ENCODE measurements at places on chromosomes 12 and 14.
A peak's percentile ranks its signal among the peaks of the same experiment; 100 is the strongest.

DNA sequence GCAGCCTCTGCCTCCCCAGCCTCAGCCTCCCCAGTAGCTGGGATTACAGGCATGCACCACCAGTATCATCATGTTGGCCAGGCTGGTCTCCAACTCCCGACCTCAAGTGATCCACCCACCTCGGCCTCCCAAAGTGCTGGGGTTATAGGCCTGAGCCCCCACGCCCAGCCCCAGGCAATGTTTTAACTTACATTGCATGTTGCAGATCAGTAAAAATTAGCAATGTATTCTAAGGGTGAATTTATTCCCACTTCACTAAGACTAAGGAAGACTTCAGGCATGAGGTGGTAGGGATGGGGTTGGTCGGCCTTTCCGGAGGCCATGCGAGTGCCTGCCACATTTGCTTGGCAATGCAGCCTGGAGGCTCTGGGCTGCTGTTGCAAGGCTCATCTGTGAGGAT, 66.8 kb upstream of the JDP2 start:
- DNase-seq, result no peak

DNA sequence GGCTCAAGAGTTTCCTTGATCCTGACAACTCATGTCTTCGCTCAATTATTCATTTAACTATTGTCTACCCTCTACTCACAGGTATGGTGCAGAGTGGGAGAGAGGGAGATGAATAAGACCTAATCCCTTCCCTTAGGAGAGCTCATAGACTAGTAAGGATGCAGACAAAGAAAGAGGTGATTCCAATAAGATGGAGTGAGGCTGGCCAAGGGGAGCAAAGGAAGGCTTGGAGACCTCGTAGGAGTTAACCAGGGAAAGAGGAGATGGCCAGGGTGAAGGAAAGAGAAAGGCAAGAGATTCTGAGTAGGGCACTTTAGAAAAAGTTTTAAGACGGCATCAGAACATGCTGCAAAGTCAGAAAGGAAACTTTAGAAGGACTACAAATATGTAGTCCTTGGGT, 588.5 kb downstream of the VRK1 start:
- DNase-seq, result no peak

DNA sequence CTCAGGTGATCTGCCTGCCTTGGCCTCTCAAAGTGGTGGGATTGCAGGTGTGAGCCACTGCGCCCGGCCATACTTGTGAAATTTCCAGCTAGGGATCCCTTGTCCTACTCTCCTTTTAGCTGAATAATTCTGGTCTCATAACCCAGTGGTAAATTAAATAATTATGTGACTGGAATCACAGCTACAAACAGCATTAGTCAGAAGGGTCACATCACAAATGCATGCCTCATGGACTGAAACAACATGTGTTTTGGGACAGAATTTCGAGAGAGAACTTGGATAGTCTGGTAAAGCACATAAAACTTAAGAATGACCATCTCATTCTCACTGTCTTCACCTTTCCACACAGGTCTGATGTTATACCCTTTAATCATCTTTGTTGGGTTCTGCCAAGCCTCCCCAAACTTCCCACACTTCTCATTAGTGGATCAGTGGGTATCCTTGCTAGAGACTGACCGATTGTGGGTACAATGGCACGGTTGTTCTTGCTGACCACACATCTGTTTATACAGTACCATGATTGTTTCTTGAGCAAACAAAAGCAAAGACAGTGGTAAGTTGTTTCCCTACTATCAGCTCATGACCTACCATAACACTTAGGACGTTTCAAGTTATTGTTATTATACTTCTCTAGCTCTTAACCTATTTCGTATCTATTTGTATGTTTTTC, 5.1 kb downstream of the GPRC5D start:
- DNase-seq, result no peak

- no peak for DNase-seq
These were observed 956 bp downstream of the GNPTAB start for GRCh38 chr12:101829639-101830366.

GRCh38 chr12:109951136-109951535, 45.0 kb downstream of the GIT2 start:
- DNase-seq, result peak; percentile 71

DNA sequence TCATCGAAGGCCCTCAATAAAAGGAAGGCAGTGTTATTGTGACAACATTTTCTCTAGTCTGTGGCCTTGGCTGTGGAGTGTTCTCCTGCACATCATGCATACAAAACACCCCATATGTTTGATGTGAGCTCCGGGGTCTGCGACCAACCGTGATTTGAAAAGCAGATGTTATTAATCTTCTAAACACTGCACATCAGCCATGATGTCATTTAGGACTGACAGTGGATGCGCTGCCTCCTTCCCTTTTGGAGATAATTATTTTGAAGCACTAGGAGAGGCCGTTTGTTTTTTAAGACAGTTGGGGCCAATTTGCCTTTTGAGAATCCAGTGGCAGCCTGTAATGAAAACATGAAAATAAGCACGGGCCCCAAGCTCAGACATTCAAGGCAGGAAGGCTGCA, 1041.6 kb downstream of the BCL11B start:
- no peak for DNase-seq

- DNase-seq, result no peak
These were observed 5.1 kb downstream of the WNT5B start for GRCh38 chr12:1634149-1634548.

- no peak for DNase-seq
These were observed 21.8 kb downstream of the DNAL1 start for GRCh38 chr14:73666583-73666982.

DNA sequence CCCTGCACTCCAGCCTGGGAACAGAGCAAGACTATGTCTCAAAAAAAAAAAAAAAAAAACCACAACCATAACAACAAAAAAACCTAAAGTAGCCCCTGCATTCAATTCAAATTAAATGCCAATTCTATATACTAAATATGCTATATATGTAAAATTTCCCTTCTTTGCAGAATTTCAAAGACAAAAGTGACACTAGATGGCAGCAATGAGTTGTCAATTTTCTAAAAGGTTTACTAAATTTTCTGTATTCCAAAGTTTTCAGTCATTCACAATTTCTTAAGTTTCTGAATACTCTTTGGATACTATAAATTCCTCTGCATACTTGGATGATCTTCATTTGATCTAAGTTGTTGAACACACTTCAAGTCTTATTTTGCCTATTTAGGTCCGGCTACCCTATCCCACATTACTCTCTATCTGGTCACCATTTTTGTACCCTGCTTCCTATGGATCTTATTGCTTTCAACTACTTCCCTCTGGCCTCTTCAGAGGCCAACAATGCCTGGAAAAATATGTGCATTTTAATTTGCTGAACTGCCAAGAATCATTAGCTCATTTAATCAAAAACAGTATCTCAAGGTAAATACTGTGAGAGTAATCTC, 27.9 kb downstream of the HNRNPC start:
- DNase-seq, result no peak

- peak; percentile 91 for DNase-seq
These were observed 281.0 kb upstream of the RGS6 start for GRCh38 chr14:71651228-71651627.

DNA sequence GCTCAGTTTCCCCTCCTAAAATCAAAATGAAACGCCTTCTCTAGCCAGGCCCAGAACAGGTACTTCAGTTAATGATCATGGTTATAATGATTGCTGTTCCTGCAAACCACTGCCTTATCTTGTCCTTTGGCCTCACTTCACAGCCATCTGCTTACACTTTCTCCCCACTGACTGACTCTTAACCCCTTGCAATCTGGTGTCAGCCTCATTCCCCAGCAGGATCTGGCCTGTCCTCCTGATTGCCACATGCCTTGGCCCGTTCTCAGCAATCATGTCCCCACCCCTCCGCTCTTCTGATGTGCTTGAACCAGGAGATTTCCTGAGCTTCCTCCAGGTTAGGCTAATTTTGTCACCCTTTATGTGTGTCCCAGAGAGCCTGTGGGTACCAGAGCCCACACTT, 64.5 kb downstream of the KCNA1 start:
- no peak for DNase-seq

DNA sequence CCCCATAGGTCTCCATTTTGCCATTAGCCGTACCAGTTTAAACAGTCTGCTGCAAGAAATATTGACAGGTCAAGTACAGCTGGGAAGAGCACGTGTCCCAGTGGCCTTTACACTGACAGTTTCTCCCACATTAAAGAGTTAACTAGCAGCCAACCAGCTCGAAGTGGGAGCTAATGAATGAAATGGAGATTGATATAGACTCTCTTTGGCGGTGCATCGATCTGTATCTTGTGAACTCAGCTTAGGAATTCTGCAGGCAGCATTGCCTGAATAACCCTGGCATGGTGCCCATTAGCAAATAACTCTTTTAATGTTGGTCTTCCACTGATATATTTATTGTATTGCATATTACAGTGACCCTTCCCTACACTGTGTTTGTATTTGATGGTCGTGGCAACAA, 319.4 kb downstream of the EGLN3 start:
- no peak for DNase-seq

GRCh38 chr12:88957358-88957757, 377.1 kb upstream of the KITLG start:
- no peak for DNase-seq

DNA sequence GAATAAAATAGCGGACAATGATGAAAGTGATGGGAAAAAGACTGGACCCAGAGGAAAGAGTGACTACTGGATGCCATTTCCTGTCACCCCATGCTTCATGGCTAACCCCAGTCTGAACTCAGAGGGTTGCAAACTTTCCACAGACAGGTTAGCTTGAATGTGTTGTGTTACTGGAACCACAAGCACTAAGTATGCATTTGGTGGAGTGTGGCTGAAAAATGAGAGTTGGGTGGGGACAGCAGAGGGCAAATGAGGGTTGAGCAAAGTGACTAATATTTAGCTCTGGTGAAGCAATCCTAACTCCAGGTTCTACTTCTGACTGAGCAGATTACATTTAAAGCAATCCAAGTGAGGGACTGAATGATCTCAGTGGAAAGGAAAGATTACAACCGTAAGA, 1.6 kb downstream of the SLC16A7 start:
- peak; percentile 99 for DNase-seq

GRCh38 chr14:68394764-68395143, 398.1 kb downstream of the ZFP36L1 start:
- DNase-seq, result no peak
